ENCODE measurements at places on chromosomes 7 and 10. TPM values are rescaled to one million over a fixed set of nuclear protein-coding genes. Genes with fewer than 3 reads are reported as not detected.

The NODAL gene
- not detected for total RNA-seq

The ASIC3 gene
- total RNA-seq = not detected

The ACTL6B gene
- not detected for total RNA-seq

The CHST3 gene
- 26.8 TPM for total RNA-seq

The CALD1 gene
- total RNA-seq = 463 TPM

The ADAM12 gene
- 30.4 TPM for total RNA-seq

The ZPBP gene
- total RNA-seq = not detected

The CRYGN gene
- total RNA-seq = not detected

The ATOH7 gene
- total RNA-seq = not detected

All from placental pericyte (primary cell).